Activated naive CD4-positive, alpha-beta T cell (primary cell): ENCODE measurements at places on chromosomes 1 and 21.
A peak's percentile ranks its signal among the peaks of the same experiment; 100 is the strongest.

DNA sequence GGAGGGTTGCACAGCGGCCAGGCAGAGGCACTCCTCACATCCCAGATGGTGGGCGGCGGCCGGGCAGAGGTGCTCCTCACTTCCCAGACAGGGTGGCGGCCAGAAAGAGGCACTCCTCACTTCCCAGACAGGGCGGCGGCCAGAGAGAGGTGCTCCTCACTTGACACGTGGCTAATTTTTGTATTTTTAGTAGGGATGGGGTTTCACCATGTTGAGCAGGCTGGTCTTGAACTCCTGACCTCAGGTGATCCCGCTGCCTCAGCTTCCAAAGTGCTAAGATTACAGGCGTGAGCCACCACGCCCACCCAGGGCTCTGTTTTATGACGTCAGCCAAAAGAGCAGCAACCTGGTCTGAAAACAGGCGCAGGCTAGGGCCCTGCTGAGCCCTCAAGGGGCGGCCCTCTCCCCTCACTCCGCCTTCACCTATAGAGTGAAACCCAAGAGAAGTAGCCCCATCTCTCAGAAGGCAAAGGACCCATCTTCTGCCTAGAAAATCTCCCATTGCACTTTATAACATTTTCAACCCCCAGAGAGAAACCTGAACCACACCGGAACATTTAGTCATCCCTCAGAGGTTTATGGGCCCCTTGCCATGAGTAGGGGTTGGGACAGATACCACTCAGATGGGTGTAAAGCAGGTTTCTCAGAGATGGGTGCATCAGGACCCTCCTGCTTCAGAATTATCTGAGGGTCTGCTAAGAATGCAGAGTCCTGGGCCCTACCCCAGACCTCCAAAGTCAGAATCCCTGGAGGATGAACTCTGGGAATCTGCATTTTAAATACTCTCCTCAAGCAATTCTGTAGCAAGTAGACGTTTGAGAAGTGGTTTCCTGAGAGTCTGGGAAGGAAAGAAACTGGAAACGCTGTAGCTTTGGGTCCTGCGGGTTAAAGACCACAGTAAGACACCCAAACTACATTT, 40.8 kb downstream of the CDK18 start:
- DNase-seq: no peak

DNA sequence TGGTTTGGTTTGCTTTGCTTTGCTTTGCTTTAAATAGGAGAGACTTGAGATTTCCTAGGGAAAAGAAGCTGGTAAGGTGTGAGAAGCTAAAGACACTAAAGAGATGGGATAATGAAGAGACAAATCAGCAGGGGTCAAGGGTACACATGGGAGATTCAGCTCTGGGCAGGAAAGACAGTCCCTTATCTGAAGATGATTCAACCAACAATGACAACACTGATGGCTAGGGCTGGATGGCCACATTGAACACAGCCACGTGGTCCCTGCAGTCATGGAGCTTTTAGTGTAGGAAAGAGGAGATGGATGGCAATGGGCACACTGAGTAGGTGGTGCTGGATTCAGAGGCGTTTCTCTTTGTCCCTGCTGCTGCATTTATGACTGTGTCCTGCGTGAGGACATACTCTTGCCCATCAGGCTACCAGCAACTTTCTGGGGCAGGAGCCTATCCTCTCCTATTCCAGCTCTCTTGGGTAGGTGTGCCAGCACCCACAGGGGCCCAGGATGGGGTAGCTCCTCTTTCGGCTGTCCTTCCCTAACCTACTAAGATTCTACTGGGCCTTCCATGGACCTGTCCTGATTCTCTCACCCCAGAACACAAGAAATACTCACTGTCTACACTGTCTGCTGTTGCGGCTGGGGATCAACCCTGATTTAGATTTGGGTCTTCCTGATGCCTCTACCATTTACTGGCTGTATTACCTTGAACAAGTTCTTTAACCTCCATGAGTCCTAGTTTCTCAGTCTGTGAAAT, 1.4 kb upstream of the SHISA4 start:
- DNase-seq: no peak

DNA sequence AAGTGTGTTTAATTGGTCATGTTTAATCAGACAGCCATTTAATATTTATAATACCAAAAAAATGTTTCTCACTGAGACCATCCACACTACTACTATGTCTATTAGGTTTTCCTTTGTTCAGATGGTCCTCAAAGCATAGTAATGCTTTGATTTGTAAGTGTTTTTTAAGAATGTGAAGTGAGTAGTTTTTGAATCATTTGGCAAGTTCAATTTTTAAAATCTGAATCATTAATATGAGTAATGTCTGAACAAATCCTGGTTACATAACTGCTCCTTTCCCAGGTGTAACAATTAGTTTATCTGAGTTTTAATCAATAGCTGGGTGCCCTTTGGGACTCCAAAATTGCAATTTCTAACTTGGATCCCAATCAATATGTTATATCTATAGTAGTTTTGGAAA, 23.5 kb upstream of the RPL5 start:
- no peak for DNase-seq

DNA sequence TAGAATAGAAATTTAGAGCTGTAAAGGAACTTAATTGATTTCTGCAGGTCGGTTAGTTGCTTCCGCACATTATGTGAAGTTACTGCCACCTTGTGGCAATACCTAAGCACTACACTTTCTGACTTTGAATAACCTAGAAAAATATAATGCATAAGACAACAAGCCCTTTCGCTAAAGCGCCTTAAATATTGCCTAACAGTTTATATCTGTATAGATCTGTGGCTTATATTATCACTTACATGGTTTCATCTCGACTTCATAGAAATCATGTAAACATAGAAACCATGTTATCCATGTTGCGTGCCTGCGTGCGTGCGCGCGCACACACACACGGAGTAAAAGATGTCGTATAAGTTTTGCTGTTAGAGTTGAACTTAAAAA, 10.9 kb upstream of the IFI16 start:
- DNase-seq: no peak

DNA sequence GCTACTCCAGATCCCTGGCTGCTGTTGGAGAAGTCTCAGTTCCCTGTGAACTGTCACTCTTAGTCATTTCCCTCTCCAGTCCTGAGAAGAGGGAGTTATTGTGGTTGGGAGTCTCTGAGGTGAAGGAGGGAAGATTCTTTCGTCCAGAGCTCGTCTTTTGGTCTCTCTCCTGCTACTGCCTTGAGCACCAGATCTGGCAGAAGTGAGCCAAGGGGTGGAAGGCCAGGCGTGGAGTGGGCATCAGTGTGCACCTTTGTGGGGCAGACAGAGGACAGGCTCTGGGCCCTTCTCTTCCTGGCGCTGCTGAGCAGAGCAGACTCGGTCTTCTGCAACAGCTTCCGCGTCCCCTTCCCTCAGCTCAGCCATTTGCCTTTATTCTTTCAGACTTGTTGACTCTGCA, 19.1 kb downstream of the CLCN6 start:
- no peak for DNase-seq

GRCh38 chr1:55702064-55702463, 486.9 kb upstream of the USP24 start:
- no peak for DNase-seq

DNA sequence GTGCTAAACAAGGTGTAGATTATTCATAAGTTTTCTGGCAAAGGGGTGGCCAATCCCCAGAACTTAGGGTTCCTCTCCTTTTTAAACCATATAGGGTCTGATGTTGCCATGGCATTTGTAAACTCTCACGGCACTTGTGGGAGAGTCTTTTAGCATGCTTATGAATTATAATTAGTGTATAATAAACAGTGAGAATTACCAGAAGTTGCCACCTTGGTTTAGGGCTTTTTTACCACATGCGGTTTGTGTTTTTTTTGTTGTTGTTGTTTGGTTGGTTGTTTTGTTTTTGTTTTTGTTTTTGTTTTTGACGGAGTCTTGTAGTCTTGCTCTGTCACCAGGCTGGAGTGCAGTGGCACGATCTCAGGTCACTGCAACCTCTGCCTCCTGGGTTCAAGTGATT, 8.9 kb upstream of the LAX1 start:
- no peak for DNase-seq

DNA sequence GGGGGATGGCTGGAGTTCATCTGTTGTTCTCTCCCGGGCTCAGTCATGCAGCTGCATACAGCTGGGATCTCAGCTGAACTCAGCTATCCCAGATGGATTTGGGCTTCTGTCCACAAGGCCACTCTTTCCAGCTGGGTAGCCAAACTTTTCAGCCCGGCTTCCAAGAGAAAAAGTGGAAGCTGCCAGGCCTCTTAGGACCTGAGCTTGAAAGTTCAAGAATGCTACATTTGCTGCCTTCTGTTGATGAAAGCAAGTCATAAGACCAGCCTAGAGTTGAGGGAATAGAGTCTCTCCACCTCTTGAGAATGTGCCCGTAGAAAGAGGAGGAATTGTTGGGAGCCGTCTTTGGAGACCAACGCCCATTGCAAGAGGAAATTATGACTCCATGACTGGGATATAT, 95.3 kb downstream of the C1orf21 start:
- DNase-seq: no peak

GRCh38 chr1:1422465-1423244, 1.6 kb upstream of the ANKRD65 start:
- DNase-seq: no peak

DNA sequence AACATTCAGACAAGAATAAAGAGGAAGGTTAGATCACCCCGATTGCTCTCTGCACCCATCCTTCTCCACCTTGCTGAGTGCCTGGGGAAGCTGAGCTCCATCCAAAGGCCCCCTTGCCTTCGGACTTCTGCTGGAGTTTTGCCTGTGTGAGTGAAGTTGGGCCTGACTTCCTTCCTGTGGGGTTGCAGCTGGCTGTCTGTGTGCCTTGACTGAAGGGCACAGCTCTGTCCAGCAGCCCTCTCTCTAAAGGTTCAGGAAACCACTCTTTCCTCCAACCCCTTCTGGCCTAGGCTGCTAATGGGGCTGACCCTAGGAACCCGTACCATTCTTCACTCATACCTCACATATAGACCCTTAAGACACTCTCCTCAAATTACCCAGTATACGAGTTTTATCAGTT, 173.4 kb upstream of the HMCN1 start:
- DNase-seq: no peak

DNA sequence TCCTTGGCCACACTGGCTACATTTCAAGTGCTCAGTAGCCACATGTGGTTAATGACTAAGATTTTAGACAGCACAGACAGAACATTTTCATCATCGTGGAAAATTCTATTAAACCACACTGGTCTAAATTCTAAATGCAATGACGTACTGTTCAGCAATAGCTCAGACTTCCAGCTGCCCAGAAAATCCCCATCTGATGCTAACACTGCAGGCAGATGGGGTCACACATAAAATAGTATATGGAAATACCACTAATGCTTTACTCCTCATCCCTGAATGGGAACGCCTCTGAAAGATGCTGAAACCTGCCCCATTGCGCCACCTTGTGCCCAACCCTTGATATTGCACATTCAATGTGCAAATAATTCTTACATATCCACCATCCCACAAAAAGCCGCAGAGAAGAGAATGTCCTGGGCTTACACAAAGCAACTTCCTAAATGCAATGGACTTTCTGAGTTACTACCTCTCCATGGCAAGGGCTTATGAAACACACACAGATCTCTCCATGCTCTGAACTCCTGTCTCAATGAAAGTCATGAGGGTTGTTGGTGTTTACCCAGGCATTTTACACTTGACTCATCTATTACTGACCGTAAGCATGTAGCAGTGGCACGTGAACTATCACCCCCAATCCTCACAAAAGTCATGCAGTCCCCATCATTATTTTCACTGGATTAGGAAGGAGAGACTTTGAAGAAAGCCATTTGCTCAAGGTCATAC, 20.3 kb upstream of the SLC5A9 start:
- DNase-seq: peak; percentile 48

- DNase-seq: no peak
Observed at GRCh38 chr1:203278082-203278884, 27.0 kb upstream of the BTG2 start.

DNA sequence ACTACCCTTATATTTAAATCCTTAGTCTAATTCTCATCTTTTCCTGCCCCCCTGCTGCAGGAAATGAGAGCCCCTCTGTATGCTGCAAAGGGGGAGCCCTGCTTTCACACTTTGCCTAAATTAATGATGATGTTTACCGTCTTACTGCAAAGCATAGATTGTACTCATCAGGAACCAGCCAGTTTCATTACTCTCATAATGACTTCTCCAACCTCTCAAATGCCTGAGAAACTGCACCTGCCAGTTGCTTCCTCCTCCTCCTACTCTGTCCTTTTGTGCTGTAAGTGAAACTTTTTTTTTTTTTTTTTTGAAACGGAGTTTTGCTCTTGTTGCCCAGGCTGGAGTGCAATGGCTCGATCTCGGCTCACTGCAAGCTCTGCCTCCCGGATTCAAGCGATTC, 101.7 kb downstream of the ADSS2 start:
- DNase-seq: no peak

DNA sequence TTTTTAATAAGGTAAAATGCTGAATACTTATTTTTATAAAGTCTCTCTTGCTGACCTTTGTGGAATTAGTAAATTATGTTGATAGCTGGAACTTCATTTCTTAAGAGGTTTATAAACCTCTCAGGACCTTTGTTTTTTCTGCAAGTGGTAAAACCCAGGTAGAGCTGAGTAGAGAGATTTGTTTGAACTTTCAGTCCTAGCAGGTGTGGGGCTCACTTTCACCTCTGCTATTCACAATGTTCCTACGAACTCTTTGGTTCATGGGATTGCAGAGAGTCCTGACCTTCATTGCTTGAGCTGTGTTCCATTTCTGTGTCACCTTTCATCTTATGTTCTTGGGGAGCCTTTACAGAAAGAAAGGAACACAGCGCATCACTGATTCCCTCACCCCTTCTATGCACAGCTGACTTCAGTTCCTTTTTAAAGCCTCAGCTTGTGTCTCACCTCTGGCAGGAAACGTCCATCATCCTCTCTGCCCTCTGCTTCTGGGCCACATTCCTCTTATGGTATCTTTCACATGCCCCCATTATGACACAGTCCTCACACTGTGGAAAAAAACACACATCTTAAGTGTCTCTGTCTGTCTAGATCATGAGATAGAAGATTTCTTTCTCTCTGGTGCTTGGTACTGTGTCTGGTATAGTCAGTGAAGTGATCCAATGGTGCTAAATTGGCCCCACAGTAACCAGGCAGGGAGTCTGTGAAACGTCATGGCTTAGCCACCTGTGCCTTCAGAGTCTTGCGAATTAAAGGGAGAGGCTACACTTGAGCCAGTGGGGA, 262.5 kb upstream of the B3GALT2 start:
- DNase-seq: no peak

DNA sequence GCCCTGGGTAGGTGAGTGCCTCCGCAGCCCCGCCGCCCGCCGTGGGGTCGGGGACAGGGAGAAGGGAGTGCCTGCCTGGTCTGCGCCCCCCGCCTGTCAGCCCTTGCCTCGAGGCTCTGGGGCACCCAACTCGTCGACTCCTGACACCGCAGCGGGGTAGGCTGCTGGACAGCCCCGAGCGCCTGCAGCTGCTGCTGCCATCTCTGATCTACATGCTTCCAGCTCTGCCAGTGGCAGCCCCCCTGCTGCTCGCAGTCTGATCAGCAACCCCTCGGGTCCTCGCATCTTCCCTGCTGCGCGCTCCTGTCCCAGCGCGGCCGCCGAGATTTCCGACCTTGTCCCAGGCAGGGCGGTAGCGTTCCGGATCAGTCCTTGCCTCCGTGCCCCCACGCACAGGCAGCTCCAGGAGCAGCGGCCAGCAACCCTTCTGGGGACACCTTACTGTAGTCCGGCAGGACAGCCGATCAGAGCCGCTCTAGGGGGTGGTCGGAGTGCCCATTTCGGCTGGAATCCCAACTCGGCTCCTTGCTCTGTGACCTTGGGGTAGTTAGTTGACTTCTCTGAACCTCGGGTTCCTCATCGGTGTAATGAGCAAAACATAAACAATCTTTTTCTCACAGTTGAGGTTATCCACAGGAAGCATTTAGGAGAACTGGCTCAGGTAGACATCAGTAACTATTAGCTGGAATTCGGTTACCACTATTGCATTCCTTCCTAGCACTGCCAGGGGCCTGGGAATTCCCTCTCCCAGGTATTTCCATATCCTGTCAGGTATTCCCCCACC, 540 bp downstream of the BCAN start:
- no peak for DNase-seq

GRCh38 chr1:42170779-42171621, 6.5 kb upstream of the GUCA2A start:
- DNase-seq: no peak
